ENCODE measurements at places on chromosomes 1 and 21.

DNA sequence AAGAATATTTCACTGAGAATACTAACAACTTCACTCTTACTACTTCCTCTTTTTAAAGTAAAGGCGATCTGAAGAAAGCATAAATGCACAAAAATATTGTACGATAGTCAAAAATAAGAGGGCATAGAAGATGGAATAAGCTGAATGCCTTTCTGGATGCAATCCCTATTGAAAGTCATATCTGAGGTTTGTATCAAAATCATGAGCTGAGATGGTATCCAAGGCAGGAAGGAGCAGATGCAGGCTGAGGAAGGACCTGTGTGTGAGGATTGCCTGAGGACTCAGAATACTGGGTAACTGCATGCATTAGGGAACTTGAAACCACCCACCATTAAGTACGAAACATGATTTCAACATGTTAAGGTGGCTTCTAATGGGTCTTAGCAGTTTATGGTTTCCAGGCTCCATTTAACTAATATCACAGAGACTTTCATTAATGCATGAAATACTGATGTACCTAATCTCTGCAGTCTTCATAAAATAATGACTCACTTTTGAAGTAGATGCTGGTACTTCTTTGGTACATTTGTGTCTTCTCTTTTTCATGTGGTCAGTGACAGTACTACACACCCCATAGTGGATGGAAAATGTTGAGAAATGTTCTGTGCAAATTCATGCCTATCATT, 29.6 kb upstream of the RGS1 start:
- no peak for DNase-seq

DNA sequence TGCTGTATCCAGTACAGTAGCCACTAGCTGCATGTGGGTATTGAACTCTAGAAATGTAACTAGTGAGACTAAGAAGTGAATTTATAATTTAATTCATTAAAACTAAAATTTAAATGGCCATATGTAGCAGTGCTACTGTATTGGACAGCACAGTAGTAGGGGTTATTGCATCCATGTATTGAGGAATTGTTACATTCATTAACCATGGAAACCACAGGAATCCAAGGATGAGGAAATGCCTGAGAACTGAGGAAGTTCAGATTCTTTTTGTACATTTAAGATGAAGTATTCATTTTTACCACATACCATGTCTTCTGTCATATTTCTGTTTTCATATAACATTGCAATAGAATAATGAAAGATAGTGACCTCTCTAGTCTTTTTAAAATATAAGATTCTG, 2.6 kb downstream of the MTF2 start:
- no peak for DNase-seq

- DNase-seq, result peak; percentile 33
Measured at GRCh38 chr1:16442265-16442664, 1.7 kb downstream of the NECAP2 start.

DNA sequence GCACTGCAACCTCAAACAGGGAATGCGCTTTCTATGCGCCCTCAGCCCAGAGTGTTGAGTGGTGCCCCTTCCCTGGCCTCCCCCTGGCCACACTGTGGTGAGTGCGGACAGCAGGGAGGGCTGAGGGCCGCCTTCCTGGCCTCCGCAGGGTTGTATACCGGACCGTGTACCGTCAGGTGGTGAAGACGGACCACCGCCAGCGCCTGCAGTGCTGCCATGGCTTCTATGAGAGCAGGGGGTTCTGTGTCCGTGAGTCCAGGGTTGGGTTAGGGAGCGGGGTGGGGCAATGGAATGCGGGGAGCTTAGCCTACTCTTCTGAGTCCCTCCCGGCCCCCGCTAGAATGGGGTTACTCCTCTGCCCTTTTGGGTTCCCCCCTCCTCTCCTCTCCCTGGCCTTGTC, 11.7 kb downstream of the PEAR1 start:
- DNase-seq, result no peak

DNA sequence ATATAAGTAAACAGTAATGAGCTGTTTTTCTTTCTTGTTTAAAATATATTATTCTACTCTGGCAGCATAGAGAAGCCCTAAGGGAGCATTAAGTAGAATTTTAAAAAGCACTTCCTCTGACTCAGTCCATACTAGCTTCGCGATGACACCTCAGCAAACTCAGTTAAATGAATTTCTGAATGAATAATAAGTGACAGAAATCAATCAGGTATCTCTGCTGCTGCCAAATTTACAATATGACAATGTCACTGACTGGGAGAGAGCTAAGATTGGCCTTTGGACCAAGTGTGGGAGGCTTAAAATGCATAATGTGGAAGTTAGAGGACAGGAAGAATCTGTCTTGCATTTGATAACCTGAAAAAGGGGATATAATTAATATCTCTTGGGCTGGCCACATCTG, 296.1 kb downstream of the HHIPL2 start:
- no peak for DNase-seq

- DNase-seq, result no peak
Measured at GRCh38 chr1:6275826-6276782, 15.2 kb upstream of the GPR153 start.

DNA sequence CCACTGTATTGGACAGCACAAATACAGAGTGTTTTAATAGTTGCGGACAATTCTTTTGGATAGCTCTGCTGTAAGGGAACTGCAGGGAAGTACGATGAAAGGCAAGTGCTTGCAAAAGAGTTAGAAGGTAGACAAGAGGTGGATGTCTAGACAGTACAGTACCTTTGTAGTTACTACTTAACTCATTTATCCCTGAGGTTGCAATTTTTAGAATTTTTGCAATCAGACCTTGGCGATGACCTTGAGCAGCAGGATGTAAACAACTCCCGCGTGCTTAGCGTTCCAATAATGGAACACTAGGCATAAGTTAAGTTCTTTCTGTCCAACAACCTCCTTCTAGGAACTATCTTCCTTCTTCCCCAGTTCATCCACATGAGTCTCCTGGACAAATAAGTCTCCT, 1.9 kb upstream of the SYT14 start:
- DNase-seq, result no peak

DNA sequence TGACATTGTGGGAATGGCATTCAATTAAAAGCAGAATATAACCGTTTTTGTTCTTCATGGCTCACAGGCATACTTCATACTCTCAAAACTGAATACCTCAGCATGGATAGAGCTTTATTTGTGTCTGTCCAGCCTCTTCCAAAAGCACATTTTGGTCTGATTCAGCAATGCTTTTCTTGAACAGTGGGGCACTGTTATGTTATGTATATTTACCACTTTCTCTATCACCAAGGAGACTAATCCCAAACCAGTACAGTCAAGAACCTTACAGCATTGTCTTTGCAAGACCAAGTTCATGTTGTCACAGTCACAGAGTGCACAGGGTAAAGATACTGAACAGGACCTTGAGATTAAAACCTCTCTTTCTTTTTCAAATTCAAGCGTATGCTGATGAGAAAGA, 582.8 kb downstream of the PTBP2 start:
- no peak for DNase-seq

- no peak for DNase-seq
Measured at GRCh38 chr1:103170609-103171008, 62.3 kb upstream of the COL11A1 start.

DNA sequence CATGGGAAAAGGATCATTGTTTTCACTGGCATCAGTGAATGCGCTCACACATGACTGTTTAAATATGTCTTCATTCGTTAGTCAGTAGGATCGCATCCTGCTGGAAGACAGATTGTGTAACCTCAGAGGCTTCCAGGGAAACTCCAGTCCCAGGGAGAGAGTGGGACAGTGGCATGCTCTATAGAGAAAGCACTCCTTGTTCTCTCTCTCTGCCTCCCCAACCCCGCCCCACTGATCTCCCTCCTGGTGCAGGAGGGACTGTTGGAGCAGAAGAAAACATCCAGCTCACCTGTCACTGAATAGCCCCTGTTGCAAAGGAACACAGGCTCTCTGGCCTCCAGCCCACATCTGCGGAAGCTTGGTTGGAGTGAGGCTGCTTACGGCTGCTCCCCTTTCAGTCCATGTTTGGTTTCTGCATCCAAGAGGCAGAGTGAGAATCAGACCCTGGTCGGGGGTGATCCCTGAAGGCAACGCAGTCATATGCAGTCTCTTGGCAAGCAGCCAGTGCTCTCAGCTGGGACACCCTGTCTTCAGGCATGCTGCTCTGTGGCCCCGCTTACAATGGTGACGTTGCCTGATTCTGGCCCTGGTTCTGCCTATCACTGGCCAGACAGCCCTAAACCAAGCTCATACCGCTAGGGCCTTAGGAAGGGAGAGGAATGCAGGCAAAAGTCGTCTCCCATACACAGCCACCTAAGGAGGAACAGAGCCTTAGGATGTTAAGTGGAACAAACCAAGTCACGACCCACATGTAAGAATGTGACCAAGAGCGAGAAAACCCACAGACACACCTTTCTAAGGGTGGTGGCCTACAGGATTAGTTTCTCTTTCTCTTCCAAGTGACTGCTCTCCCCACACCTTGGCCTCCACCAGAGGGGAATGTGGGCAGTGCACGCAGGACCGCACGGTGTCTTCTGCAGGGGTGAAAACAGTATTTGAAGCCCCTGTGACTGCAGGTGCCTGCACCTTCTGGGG, 39.7 kb downstream of the BACE2 start:
- peak; percentile 40 for DNase-seq

DNA sequence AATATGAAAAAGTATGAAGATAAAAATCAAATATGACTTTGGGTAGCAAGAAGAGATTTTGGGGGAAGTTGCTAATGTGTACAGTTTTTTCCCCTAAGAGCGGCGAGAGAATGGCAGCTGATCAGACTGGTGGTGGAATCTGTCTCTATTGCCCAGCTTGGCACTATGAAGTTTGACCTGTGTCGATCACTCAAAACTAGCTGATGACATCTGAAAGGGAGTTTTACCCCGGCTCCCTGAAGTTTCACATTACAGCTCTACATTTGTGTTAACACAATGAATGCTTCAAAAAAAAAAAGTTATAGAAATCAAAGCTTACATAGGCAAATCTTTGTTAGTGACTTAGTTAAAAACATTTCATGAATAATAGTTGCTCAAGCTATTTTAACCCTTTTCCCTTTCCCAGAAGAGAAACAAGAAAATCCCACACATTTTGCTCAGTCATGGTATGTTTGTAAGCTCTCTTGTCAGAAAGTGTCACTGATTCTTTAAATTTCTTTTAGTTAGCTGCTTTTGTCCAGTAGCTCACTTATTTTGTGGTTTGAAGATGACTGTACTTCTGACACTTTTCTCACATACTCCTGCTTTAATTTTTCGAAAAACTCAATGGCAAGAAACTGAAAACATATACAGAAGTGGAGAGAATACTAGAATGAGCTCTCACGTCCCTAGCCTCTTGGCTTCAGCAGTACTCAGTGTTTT, 41.3 kb downstream of the DYRK1A start:
- DNase-seq, result no peak

DNA sequence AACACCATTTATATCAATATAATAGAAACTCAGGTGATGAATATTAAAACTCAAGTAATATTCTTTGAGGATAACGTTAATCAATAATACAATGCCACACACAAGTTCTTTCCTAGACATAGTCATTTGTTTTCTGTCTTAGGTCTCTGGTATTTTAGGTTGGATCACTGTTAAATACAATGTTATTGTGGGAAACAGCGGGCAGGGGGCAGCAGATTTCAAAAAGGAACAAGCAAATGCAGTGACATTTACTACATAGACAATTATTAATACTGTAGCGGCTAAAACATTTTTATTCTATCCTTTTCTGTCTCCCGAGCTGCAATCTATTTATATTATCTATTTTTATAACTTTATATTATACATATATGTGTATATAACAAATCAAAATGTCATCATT, 186.4 kb upstream of the ZNHIT6 start:
- no peak for DNase-seq

DNA sequence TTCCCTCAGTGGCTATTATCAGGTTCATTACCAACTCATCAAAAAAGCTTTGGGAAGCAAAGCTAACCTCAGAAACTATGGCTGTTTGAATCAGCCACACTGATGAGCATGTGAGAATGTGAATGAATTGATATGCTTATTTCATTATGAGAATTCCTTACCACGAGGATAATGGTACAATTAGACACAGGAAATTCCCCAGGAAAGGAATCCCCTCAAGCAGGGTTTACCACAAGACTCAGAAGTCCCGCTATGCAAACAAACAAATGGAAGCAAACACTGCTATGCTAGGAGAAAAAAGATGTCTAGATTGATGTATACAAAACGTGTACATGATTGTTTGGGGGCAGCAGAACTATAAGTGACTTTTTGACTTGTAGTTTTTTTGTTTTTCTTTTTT, 205.0 kb downstream of the HMCN1 start:
- DNase-seq, result no peak

GRCh38 chr1:27772036-27772931, 735 bp upstream of the STX12 start:
- DNase-seq, result peak; percentile 16

- DNase-seq, result no peak
Measured at GRCh38 chr21:44557491-44558328, 885 bp downstream of the KRTAP10-3 start.

DNA sequence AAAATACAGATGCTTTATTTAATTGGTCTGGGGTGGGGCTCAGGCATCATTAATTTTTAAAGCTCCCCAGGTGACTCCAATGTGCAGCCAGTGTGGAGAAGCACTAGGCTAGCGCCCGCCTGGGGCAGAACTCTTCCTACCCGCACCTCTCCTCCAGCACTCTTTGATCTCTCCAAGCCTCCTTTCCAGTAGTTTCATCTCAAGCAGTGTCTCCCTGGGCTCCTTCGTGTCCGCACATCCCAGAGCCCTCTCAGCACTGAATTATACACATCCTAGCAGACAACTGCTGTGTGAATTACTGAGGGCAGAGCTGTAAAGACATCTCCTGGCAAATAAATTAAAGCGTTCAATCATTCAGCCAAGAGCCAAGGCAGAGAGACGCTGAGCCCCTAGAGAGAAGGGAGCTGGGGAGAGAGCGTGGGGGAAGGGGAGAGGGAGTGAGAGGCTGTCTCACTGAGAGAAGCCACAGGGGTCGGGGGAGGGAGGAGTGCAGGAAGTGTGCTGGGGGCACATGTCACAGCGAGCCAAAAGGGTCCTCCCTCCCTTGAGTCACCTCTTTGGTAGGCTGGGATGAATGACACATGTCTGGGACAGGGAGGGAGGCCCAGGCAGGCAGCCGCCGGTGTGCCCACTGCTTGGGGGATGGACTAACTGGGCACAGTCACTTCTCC, 21.0 kb upstream of the PARP1 start:
- DNase-seq, result no peak

DNA sequence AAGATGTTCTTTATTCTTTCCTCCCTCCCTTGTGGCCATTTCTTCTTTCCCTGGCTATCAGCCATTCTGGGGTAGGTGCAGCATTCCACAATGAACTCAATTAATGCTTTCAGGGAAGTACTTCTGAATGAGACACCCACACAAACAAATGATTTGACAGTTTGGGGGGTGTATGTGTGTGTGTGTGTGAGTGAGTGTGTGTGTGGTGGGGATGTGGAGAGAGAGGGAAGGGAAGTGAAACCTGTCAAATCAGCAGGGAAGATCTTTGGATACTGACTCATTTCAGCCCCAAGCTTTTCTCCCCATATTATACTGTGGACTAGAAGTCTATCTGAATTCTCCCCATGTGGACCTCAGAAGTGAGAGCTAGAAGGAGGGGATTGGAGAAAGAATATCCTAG, 154.9 kb upstream of the CD34 start:
- no peak for DNase-seq
